ENCODE measurements at places on chromosomes 6 and 20.

GRCh38 chr6:142481466-142481865, 179.7 kb downstream of the ADGRG6 start:
- no peak for DNase-seq

DNA sequence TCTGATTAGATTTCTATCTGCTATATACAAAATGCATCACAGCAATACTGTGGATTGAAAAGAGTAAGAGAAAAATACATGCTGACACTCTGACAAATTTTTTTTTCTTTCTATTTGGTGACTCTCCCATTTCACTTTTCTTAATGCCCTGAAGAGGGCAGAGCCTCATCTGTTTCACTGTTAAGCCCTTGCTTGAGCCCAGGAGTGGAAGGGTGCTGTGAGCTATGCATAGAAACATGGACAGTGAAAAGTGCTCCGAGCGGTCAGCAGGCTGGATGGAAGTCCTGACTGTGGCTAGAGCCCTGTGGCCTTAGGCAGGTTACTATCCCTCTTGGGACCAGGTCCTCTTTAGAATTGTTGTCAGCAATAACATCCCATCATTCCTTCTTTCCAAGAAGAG, 17.4 kb upstream of the CSE1L start:
- DNase-seq = no peak

DNA sequence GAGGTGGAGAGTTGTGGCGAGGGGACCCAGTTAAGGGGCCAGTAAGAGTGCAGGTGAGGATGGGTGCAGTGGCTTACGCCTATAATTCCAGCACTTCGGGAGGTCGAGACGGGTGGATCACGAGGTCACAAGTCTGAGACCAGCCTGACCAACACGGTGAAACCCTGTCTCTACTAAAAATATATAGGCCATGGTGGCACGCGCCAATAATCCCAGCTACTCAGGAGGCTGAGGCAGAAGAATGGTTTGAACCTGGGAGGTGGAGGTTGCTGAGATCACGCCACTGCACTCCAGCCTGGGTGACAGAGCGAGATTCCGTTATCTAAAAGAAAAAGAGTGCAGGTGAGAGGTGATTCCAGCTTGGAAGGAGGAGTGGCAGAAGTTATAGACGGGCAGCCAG, 28.0 kb downstream of the PPP1R3G start:
- no peak for DNase-seq

DNA sequence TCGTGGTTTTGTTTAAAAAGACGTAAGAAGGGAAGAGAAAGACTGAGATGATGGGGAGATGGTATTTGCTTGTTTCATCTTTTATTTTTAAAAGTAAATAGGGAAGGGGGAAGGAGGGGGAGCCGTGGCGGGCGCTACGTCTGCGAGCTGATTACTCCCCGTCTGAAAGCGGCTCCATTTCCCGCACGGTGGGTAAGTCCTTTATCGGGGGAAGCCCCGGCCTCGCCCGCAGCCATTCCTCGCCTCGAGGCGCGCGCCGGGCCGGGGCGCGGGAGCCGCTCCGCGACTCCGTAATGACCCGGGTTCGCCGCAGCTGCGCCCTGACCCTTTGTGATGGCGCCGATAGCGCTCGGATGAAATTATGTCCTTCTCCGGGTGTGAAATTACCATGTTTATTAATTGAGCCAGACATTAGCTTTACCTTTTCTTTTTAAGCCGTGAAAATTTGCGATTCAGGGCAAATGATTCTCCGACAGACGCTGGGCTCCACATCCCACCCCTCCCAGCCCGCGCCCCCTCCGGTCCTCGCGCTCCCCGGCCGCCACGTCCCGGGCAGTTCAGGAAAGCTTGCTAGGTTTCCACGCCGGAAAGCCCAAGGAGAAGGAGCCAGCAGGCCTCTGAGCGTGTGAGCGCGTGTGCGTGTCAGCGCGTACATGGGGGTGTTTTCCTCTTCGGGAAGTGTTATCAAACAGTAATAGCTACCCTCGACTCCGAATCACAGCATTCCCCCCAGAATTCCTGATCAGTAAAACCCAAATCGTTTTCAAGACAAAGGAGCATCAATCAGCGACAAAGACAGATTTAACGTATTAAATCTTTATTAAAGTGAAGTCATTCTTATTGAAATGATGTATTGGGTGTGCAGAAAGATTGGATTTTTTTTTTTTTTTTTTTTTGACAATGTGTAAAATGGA, 30.0 kb downstream of the TFAP2A start:
- DNase-seq = no peak

GRCh38 chr20:8018958-8019245, 659 bp downstream of the TMX4 start:
- DNase-seq = no peak

- no peak for DNase-seq
Measured at GRCh38 chr6:87164004-87164403, 8.6 kb downstream of the ZNF292 start.

DNA sequence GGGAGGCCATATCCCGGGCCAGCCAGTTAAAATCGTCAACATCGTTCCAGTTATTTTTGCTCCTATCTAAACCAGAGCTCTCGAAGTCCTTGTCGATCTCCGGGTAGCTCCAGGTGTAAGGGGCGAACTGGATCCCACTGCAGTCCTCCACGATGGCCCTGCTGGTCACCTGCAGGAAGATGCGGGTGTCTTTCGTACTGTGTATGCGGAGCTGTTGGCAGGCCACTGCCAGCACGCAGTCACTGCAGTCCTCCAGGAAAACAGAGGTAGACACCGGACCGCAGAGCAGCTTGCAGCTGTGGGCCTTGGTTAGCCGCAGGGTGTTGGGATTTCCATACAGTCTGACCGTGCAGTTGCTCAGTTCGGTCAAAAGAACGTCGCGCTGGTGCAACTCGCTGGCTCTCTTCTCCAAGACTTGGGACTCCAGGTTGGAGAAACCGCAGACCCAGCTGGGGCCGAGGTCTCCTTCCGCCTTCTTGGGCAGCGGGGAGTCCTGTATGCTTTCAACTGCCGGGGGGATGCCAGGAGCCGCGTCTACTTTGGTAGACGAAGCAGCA, 742 bp downstream of the TBCC start:
- DNase-seq = no peak

GRCh38 chr20:59122566-59122919, 41.1 kb upstream of the ZNF831 start:
- DNase-seq = no peak

Measured in Jurkat, Clone E6-1 (cell line).